ENCODE measurements at places on chromosomes 3 and 15. TPM values are rescaled to one million over a fixed set of nuclear protein-coding genes. Genes with fewer than 3 reads are reported as not detected.

GRCh38 chr3:102002056-102002455 lies 152.7 kb downstream of the NFKBIZ start:
- H3K4me3 ChIP-seq, result no peak overlapping the region
- no peaks in the 10 kb centered on the region for H3K36me3 ChIP-seq
- no peaks in the 10 kb centered on the region for H3K27me3 ChIP-seq
- peaks cover 9% of the 10 kb centered on the region for H3K4me1 ChIP-seq
- DNase-seq, result no peak

GRCh38 chr15:69557707-69558409 lies 105.2 kb downstream of the RPLP1 start:
- H3K4me1 ChIP-seq, result peaks cover 74% of the 10 kb centered on the region
- peaks cover 10% of the 10 kb centered on the region for H3K27me3 ChIP-seq
- H3K36me3 ChIP-seq, result peaks cover 6% of the 10 kb centered on the region
- H3K4me3 ChIP-seq, result peak overlapping the region; percentile 32

GRCh38 chr15:98439523-98439942 lies 208.8 kb upstream of the IGF1R start:
- DNase-seq, result no peak
- no peaks in the 10 kb centered on the region for H3K36me3 ChIP-seq
- no peak overlapping the region for H3K4me3 ChIP-seq
- no peak overlapping the region for H3K27ac ChIP-seq

IMPG2 gene
- total RNA-seq, result 0.50 TPM

CFAP100 gene
- not detected for total RNA-seq

DNA sequence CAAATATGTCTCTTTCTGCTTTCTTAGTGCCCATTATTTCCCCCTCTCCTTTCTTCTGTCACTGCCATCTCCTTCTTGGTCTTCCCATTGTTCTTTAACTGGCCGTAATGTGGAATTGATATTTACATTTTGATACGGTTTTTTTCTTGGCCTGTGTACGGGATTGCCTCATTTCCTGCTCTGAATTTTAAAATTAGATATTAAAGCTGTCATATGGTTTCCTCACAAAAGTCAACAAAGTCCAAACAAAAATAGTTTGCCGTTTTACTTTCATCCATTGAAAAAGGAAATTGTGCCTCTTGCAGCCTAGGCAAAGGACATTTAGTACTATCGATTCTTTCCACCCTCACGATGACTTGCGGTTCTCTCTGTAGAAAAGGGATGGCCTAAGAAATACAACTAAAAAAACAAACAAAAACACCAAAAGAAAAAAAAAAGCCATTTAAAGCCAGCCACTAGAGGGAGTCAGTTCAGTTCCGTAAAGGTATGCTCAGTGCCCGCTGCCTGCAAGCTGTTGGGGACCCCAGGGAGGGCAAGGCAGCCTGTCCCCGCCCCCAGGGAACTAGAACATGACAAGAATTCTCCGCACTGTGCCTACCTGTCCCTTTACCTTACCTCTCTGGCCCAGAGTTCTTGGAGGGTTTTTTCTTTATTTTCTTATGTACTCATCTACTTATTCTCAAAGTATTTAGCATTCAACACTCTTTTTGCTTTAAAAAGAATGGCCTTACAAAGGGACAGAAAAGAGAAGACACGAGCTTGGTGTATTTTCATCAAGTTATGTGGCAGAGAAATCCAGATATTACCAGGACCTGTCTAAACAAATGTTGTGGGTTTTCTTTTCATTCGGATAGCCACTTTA lies 30.0 kb upstream of the NR2E3 start:
- DNase-seq, result peak; percentile 59
- H3K4me1 ChIP-seq, result peaks cover 47% of the 10 kb centered on the region
- H3K4me3 ChIP-seq, result peak overlapping the region; percentile 7
- H3K27me3 ChIP-seq, result no peaks in the 10 kb centered on the region
- peaks cover 6% of the 10 kb centered on the region for H3K36me3 ChIP-seq

OXNAD1 gene
- total RNA-seq, result 16.8 TPM

All from Calu3 (cell line).